ENCODE measurements at places on chromosomes 16 and 17.

DNA sequence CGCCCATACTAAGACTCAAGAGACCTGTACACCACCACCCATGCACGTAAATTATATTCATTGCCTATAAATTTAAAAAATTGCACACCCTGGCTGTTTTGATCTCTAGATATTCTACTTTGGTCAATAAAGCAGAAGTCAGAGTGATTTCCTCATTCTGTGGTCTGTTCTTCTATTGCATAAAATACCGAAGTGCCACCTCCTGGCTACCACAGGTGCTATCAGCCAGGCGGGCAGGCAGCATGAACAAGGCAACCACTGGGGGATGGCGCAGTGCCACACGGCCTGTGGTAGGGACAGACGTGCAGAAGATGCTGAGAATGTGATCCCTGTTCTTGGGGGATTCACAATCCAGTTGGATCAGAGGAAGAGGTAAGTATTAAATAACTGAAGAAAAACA lies 122.3 kb downstream of the CDK5R1 start:
- DNase-seq = peak; percentile 82

GRCh38 chr16:6576113-6576512 lies 756.5 kb upstream of the RBFOX1 start:
- DNase-seq = no peak

DNA sequence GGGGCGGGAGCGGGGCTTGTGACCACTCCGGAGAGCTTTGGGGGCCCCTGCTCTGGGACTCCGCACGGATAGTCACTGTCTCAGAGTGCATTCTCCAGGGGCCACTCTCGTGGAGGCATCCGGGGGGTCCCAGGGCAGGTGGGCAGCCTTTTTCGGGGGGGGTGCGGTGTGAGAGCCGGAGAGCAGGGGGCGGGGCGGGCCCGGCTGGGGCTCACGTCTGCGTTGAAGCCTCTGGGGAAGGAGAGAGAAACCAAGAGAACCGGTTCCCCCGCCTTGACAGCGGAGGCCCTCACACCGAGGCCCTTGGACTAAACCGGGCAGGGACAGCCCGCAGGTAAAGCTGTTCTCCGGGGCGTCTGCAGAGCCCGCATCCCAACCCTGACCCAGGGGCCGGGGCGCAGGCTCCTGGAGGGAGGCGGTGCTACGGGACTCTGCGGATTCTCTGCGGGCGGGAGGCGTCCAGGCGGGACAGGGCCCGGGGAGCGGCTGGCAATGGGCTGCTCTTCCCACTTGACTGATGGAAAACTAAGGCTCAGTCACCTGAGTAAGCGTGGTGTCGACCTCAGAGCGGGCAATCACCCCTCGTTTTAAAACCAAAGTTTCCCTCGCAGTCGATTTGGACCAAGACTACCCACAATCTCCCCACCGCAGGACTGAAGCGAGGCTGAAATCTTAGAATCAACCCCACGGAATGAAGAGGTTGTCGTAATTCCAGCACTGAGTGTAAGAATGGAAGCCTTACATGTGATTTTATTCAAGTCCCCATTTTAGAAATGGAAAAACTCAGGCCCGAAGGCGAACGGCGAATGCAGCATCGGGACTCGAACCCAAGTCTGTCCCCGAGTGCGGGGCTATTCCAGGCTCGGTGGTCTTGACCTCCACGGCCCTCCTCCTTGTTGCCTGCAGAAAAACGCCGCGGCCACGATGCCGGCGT lies 49.6 kb upstream of the AMZ2 start:
- no peak for DNase-seq

DNA sequence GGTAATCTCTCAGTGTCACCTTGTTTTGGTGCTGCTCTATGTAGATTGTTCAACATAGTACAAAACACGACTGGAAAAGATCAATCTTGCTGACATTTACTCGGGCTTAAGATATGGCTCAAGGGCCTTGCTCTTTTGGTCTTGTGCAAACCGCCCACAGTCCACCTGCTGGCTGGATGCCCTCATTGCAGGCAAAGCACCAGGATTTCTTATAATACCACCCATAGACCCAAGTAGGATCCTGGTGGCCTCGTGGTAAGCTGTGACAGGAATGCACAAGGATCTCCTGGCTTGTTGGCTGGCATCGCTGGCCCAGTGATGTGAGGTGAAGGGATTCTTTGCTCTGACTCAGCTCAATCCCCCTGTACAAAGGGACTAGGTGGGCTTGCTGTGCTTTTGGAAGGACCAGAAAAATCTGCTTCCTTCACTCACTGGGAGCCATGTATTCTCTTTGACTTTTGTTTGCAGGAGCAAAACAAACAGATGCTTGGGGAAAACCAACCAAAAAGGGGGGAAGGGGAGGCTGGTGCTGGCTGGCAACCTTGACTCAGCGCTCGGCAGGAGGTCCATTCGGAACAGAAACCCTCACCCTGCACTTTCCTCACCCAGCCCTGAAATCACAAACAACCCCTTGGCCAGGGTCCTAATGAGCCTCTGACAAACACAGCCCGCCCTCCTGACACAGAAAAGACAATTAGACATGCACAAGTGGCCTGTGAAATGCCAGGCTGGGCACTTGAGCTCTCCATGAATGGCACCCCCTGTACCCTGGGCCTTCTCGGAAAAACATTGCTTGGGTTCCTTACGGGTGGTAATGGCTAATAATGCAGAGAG lies 36.6 kb upstream of the MED9 start:
- peak; percentile 81 for DNase-seq

DNA sequence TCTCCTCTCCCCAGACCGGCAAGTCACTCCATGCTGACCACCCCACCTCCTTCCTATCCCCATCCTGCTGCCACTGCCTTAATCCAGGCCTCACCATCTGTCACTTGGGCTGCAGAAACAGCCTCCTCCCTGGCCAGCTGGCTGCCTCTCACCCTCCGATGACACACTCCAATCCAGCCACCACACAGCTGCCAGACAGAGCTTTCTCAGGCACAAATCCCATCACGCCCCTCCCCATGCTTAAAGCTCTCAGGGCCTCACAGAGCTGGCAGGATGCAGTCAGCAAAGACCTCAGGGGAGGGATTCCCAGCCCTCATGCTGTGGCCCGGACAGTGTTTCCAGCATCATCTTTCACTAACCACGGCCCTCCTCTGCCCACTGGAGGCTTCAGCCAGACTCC lies 13.7 kb downstream of the CAMKK1 start:
- no peak for DNase-seq

DNA sequence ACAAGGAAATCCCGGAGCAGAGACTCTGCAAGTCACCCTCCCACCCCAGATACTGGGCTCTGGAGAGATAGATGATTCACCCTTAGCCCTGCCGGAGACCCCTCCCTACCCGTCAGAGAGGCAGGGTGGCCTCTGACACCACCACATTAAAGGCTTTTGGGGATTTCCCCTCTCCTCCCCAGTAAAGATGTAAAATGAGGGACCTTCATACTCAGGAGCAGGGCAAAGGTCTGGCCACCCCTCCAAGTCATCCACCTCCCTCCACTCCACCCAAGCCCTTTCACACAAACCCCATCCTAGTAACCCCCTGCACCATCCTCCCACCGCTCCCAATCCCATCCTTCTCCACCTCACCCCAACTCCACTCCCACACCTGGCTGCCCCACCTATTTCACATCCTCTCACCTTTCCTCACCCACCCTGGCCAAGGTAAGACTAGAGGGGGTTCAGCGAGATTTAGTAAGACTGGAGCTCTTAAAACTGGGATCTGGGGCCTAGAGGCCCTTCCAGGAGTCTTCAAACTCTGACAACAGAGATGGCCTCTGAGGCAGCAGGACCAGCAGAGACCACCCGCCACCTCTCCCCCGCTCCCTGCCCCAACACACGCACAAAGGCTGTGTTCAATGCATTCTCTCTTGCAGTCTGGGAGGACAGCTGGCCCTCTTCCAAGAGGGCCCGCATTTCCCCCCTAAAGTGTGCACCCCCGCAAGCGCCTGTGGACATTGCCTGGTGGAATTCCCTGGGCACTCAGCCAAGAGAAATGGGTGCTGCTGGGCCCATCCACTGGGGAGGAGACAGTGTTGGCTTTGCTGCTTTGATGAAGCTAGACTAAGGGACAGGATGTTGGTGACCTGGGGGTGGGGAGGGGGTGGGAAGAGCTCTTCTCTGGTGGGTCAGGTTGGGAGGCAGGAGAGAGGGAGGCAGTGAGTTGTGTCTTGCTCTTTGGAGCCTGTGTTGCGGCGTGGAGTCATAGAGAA lies 1.1 kb downstream of the ABAT start:
- DNase-seq = no peak

DNA sequence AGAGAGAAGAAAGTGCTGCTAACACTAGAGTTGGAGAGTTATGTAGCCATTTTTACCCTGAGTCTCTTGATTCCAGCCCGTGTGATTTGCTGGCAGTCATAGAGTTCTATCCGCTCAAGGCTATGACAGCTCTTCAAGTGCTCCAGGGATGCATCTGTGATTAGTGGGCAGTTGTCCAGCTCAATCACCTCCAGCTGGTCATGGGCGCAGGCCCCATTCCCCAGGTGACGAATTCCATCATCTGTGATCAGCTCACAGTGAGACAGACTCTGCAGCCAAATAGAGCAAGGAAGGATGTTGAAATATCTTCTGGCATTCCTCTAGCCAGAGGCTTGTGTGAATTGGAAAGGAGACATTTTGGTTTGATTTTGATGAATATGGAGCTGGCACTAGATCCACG lies 38.4 kb upstream of the STAC2 start:
- no peak for DNase-seq

DNA sequence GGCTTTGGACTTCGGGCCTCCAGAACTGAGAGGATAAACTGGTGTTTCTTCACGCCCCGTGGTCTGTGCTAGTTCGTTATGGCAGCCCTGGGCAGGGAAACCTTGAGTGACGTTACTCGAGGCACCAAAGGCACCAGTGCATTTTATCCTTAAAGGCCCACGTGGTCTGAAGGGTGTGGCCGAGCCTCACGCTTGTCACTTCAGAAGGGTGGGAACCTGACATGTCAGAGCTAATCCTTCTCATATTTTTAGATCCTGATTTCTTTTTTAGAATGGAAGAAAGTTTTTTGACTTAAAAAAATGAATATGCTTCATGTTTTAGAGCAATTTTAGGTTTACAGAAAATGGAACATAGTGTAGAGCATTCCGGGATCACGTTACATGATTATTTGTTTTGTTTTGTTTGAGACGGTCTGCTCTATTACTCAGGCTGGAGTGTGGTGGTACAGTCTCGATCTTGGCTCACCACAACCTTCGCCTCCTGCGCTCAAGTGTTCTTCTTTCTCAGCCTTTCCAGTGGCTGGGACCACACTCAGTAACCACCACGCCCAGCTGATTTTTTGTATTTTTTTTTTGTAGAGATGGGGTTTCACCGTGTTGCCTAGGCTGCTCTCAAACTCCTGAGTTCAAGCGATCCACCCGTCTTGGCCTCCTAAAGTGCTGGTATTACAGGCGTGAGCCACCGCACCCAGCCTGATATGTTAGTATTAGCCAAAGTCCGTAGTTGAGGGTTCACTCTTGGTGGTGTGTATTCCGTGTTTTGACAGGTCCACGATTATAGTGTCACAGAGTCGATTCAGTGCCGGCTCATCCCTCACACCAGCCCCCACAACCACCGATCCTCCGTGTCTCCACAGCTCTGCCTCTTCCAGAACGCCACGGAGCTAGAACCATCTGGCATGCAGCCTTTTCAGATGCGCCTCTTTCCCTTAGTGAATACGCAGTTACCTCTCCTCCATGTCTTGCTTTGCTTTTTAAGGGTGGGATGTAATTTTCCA lies 47.9 kb downstream of the RAB11FIP3 start:
- no peak for DNase-seq

GRCh38 chr16:4172070-4172469 lies 55.8 kb upstream of the ADCY9 start:
- no peak for DNase-seq

GRCh38 chr16:266258-267164 lies 9.2 kb downstream of the RGS11 start:
- no peak for DNase-seq

DNA sequence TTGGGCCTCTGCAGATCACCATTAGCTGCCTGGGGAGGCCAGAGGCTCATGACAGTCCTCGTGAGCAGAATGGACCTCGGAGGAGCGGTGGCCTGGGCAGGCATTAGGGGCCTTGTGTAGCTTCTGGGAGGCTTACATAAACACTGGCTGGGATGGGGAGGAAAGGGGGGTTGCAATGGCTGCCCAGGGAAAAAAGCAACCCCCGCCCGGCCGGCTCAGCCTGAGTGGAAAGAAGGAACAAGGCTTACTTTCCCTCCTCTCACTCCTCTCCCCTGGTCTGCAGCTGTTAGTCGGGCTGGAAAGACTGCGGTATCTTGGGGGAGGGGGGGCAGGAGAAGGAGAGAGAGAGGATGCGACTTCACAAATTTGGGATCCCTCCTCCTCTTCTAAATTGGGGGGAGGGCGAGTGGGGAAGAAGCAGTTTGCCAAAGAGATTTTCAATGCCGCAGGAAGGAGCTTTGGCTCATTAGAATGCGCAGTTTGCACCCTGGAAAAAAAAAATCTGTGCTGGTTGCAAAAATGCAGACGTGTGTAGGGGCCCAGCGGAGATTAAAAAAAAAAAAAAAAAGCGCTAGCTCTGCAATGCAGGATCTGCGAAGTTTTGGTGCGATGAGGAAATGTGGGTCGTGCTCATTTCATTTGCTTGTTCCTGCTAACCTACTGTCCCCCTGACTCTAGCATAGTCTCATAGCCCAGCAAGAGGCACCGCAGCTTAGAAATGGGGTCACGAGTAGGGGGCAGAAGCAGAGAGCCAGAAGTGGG lies 6.6 kb upstream of the NR1D1 start:
- DNase-seq = peak; percentile 76

GRCh38 chr17:57576744-57577143 lies 168.4 kb downstream of the CCDC182 start:
- no peak for DNase-seq

GRCh38 chr16:10466313-10466712 lies 80.5 kb downstream of the ATF7IP2 start:
- DNase-seq = no peak

- DNase-seq = no peak
These were observed 260.7 kb upstream of the FOXF1 start for GRCh38 chr16:86249631-86250030.

DNA sequence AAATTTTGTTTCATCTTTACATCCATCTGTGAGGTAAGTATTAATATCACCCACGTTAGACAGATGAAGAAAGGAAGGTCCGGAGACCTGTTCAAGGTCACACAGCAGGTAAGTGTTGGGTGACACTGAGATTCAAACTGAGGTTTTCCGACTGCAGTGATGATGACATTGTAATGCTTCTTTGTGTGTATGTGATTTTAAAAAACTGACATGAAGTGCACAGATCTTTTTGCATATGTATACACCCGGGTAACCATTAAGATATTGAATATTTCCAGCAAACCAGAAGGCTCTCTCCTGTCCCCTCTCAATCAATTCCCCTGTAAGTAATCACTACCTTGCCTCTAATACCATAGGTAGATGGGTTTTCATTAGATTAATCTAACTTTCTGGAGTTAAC lies 1.5 kb upstream of the TANC2 start:
- no peak for DNase-seq

- DNase-seq = no peak
These were observed 1.8 kb downstream of the PRR29 start for GRCh38 chr17:63999680-64000531.

Data from NB4 (cell line).